SK-N-MC (cell line): ENCODE measurements at places on chromosomes 4 and X.

GRCh38 chrX:8897259-8897658 lies 96.1 kb upstream of the FAM9A start:
- DNase-seq, result no peak

DNA sequence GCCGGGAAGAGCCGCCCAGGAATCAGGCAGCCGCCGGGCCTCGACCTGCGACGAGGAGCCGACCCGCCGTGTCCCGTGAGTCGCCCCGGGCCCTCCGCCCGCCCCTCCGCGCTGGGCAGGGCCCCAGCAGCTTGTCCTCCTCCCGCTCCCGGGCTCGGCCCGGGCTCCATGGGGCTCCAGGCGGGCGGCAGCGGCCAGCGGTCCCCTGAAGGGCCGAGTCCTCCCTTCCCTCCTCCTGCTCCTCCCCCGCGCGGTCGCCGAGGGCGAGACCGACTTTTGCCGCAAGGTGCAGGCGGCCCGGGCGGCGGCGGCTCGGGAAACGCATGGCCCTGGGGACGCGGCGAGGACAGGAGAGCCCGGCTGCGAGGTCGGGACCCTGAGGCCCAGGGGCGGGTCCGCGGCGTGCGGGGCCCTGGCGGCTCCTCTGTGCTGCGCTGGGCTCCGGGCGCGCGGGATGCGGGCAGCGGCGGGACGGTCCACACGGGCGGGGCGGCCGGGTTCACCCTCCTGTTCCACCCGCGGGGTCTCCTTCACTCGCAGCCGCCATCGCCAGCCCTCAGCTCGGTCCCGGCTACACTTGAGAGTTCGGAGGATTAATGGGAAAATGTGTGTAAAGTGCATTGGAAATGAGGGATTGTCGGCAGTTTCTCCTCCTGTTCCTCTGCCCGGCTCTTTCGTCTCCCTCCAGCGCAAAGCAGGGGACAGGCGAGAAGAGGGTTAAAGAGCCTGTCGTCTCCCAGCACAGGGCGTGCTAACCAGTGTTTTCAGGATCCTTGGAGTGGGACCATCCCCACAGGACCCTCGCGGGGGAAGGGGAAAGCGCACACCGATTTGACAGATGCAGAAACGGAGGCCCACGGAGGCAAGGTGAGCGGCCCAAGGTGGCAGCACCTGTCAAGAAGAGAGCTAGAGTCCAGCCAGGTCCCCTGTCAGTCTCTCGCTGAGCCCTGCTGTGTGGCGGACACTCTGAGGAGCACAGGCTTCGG lies 16.6 kb upstream of the ZNF718 start:
- no peak for DNase-seq

GRCh38 chrX:110563282-110563681 lies 204.6 kb downstream of the RTL9 start:
- DNase-seq, result no peak

GRCh38 chr4:173697840-173698239 lies 167.8 kb upstream of the HAND2 start:
- no peak for DNase-seq

DNA sequence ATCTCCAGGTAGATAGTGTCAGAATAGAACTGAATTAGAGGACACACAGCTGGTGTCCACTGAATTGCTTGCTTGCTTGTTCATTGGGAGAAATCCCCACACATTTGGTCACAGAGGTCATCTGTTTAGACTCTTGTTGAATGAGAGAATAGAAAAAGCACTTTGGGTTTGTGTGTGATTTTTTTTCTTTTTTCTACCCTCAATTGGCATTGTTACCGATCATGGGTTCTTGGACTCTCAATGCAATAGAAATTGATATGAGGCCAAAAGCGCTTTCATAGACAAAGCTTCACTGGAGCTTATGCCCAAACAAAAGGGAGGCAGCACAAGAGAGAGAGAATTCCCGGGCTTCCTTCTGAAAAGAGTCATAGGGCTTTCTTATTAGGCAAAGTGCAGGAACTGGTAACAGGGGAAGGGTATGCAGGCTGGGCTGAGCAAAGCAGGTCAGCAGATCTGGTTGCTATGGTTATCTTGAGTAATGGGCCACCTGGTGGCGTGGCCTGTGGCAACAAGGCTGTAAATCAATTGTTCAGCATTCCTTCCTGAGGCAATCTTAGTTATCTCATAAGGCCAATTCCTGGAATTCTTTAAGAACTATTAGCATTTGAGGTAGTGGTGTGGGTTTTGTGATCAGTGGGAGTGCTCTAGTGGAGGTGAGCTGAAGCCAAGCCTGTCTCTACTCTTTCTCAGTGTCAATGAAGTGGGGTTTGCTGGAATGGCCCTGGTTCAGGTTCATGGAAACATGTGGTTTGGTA lies 5.3 kb upstream of the GPR82 start:
- no peak for DNase-seq

DNA sequence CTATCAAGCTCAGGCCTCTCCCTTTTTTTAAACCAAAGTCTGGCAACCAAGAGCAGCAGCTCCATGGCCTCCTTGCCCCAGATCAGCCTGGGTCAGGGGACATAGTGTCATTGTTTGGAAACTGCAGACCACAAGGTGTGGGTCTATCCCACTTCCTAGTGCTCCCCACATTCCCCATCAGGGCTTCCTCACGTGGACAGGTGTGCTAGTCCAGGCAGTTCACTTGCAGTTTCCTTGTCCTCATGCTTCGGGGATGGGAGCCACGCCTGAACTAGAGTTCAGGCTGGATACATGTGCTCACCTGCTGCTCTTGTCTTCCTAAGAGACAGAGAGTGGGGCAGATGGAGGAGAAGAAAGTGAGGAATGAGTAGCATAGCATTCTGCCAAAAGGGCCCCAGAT lies 21.5 kb downstream of the SLC34A2 start:
- no peak for DNase-seq

- DNase-seq, result no peak
Measured at GRCh38 chr4:8115916-8116315, 42.7 kb downstream of the ABLIM2 start.

- DNase-seq, result no peak
Measured at GRCh38 chr4:184408684-184409081, 65.7 kb downstream of the IRF2 start.

DNA sequence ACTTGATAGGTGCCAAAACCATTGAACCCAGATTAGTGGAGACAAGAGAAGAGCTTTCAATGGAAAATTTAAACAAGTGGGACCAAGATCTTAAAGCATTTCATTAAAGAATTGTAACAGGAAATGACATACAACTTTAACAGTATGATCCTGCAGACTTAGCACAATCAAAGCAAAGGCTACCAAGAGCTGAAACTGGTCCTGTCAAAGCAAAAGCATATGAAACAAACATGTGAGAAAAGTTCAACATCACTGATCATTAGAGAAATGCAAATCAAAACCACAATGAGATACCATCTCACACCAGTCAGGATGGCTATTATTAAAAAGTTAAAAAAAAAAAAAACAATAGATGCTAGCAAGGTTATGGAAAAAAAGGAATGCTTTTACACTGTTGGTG lies 425.6 kb downstream of the IL1RAPL1 start:
- DNase-seq, result no peak

DNA sequence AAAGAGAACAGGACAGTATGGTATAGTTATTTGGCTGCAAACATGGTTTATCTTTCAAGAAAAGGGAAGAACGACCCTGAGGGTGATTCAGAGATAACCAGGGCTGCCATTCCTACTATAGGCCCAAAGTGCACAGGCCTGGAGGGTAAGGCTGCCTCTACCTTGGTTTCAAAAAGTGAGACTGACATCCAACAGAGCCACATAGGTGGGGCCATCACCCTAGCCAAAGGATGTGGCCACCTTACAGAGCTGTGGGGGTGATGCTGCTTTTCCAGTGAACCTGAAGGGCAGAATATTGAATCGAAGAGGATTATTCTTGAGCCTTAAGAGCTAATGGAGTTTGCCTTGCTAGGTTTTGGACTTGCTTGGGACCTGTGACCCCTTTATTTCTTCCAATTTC lies 15.7 kb downstream of the SH2D1A start:
- DNase-seq, result no peak

DNA sequence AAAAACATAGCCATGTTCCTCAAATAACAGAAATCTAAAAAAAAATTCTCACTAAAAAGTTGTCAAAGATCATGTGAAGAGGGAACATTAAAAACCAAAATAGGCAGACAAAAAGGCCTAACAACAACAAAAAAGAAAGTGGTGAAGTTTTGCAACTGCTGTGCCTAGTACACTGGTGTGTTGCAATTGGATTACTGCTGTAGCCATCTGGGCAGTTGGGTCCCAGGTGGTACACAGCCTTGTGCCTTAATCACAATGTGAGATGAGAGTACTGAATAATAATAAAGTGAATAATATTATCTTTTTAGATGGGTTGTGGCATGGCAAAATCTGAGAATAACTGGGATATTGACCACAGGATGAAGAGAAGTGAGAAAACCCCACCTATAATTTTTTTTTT lies 12.0 kb downstream of the C4orf54 start:
- DNase-seq, result no peak

DNA sequence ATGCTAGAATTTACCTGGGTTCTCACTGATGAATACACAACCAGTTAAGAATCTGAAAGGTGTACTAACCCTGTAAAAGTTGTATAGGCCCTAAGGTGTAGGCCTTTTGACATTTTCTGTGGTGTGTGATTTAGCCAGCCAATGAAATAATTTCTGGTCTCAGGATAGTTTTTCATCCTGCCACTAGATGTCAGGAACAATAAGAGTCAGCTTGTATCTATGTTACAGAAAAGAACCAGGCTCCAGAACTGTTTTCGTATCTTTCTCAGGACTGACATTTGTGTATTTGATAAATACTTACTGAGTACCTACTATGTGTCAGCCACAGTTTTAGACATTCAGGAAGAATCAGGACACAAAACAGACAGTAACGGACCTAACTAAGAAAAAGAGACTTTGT lies 673.6 kb upstream of the TENM3 start:
- no peak for DNase-seq
